ENCODE measurements at places on chromosomes 11 and 22.

DNA sequence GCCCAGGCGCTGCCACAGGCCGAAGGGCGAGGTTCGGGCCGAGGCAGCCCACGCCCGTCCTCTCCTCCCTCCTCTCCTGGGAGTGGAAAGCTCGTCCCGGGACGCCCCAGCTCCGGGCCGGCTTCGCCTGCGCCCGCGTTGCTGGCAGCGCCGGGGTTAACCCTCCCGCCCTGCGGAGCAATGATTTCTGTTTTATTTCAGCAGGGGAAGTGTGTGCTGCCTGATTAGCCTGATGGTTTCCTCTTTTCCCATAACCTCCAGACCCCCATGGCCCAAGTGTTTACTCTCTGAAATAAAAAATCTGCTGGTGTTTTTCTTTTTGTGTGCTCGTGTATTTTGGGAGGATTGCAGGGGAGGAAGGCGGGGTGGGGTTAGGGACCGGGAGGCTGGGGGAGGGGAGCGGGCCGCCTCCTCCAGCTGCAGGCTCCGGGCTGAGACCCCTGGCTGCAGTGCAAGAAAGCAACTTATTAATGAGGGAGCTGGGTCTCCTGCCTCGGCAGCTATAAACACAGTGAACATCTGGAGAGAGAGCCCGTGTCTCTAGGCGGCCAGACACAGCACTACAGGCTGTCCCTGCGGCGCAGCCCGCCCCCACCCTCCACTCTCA is 38.6 kb downstream of the ETS1 start:
- DNase-seq = no peak

DNA sequence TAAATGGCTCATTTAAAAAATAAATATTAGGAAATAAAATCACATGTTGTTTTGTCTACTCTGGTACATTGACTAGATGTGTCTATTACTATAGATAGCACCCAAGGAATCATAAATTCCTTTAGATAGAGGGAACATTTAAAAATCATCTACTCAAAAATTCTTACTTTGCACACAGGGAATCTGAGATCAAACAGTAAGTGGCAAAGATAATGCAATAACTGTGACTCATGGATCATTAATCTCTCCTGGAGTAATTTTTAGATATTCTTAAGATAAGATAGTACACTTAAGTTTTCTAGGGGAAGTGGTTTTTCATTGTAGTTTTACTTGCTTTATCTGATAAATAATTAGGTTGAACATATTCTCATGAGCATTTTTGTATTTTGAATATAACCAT is 468.9 kb downstream of the LUZP2 start:
- DNase-seq = no peak

GRCh38 chr22:44627521-44628139 is 74.4 kb upstream of the PRR5 start:
- no peak for DNase-seq

- no peak for DNase-seq
These were observed 2.1 kb downstream of the EMID1 start for GRCh38 chr22:29207562-29208501.

GRCh38 chr11:96091476-96091875 is 167.6 kb upstream of the MTMR2 start:
- peak; percentile 30 for DNase-seq

- DNase-seq = no peak
These were observed 1.7 kb downstream of the BAIAP2L2 start for GRCh38 chr22:38108561-38109319.

DNA sequence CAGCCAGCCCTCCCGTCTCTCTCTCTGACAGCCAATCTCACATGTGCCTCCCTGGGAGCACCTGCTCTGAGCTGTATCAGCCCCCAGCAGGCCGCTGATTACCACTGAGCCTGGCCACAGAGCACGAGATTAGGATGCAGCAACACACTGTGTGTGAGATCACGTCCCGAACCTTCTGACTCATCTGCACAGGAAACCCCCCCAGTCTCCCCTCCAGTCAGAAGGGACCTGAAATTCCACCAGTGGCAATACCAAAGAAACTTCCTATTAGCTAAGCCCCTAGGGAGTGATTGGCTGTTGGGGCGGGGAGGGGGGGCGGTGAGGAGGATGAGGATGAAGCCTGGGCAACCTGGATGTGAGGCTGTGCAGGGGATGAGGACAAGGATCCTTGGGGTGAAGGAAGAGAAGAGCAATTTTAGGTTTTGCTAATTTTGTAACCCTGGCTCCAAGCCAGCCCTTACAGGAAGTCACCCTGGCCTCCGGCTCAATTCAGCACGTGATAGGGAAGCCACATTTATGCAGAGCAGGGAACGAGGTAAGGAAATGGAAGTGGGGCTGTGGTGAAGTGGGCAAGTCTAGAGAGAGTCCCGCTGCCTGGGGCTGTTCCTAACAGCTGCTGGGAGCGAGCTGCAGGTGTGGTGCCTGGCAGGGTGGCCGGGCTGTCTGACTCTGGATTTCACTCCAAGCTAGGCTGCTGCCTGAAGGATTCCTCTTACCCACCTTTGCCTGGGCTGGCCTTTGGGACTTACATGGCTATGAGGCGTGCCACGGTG is 1.9 kb downstream of the SLC43A3 start:
- peak; percentile 85 for DNase-seq

DNA sequence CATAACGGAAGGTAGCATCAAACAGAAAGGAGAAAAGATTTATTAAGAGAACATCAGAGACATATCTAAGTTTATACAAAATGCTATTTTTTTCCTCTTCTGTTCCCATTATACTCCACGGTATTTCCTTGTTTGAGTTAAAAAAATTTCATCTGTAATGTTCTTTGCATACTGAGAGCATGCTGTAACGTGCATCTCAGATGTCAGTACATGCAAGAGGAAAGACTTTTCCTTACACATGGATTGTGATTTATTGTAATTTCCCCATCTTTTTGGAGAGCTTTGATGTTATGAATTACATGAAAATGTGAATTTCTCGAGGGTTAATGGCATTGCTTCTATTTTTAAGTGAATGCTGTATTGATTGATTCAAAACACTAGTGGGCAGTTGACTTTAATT is 1164.0 kb downstream of the LRRC4C start:
- no peak for DNase-seq

- no peak for DNase-seq
These were observed 27.2 kb upstream of the ADORA2A start for GRCh38 chr22:24400034-24400725.

Data from activated CD4-positive, alpha-beta T cell treated with anti-CD3 and anti-CD28 coated beads for 4 hours (primary cell).